ENCODE measurements at places on chromosomes 5 and 9. TPM values are rescaled to one million over a fixed set of nuclear protein-coding genes. Genes with fewer than 3 reads are reported as not detected.
A peak's percentile ranks its signal among the peaks of the same experiment; 100 is the strongest.

GRCh38 chr5:146359836-146360235 is 21.2 kb downstream of the POU4F3 start:
- ATAC-seq = no peak

DNA sequence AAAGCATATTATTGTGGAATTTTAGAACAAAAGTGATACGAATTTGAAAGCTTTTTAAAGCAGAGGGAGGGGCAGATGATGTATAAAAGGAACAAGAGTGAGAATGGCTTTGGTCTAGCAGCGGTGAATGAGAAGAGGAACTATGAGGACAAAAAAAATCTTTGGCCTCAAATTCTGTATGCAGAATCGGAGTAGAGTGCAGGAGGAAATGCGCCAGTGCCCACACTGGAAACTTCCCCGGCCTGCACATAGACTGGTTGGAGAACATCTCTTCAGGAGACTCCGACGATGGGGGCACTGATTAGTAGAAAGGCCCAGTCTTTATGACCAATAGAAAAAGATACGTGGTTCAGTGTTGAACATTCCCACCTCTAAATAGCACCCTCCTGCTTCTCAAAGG is 51.3 kb downstream of the SLC46A2 start:
- ATAC-seq = no peak

Gene PCDHGA6
- 1.2 TPM for total RNA-seq

GRCh38 chr5:111348661-111349329 is 124.6 kb downstream of the CAMK4 start:
- ATAC-seq = no peak

GRCh38 chr9:77464661-77465060 is 183.5 kb downstream of the GNA14 start:
- ATAC-seq = no peak

DNA sequence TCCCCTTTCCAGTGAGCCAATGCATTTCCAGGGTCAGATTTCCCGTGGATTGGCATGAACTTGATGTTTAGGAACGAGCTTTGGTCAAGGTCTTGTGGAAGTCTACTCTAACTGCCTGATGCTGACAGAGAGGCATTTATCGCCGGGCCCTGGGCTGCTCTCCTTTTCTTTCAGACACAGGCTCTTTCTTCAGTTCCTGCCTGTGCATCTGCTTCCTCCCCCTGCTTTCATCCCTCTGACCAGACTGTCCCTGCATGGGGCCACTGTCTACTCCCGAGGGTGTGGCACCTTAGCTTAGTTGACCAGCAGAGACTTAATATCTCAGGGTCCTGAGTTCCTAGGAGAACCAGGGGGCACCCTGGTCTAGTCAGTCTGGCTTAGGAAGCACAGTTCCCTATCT is 41.2 kb downstream of the RALGPS1 start:
- ATAC-seq = no peak

- no peak for ATAC-seq
Measured at GRCh38 chr5:107286447-107287098, 384.2 kb downstream of the EFNA5 start.

GRCh38 chr5:67319935-67320725 is 123.5 kb upstream of the CD180 start:
- no peak for ATAC-seq

DNA sequence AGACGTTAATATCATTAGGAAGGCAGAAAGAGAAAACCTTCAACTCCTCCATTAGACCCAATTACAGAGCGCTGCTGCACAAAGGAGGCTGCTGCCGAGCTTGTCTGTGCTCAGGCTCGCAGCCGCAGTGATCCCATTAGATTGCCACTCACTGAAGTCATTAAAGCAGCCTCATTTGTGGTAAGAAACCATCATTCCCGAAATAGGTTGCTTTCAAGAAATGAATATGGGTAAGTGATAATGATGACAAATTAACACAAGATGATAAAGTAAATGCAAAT is 137.2 kb downstream of the CAVIN4 start:
- no peak for ATAC-seq

Gene C5orf52
- total RNA-seq = not detected

Gene CBY3
- total RNA-seq = not detected

GRCh38 chr5:146291421-146292074 is 47.1 kb upstream of the POU4F3 start:
- ATAC-seq = peak; percentile 28

Gene TNC
- 56.6 TPM for total RNA-seq

Gene FBP2
- total RNA-seq = not detected

Gene TTC23L
- not detected for total RNA-seq

Gene ATP10B
- 12.1 TPM for total RNA-seq

Gene MCTP1
- 4.6 TPM for total RNA-seq

Gene PCDHB5
- total RNA-seq = 0.40 TPM

DNA sequence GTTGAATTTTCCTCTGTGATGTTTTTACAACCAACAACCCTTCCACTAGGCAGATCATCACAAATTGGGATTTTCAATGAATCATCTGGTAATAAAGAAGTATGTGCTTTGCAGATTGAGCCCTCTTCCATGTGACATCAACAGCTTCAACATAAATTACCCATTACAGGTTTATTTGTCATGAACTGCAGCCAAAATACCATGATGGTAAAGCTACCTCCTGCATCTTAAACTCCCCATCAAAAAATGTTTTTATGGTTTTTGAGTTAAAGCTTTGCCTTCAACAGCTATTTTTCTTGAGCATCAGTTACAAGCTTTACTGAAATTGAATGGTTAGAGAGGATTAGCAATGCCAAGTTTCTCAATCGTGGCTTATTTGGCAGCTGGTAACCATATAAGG is 211.4 kb upstream of the TUSC1 start:
- ATAC-seq = no peak

- ATAC-seq = no peak
Measured at GRCh38 chr5:139223481-139223880, 25.3 kb upstream of the SIL1 start.

Data from esophagus mucosa (tissue), 1 donor.